ENCODE measurements at places on chromosomes 12 and 14. TPM values are rescaled to one million over a fixed set of nuclear protein-coding genes. Genes with fewer than 3 reads are reported as not detected.

DNA sequence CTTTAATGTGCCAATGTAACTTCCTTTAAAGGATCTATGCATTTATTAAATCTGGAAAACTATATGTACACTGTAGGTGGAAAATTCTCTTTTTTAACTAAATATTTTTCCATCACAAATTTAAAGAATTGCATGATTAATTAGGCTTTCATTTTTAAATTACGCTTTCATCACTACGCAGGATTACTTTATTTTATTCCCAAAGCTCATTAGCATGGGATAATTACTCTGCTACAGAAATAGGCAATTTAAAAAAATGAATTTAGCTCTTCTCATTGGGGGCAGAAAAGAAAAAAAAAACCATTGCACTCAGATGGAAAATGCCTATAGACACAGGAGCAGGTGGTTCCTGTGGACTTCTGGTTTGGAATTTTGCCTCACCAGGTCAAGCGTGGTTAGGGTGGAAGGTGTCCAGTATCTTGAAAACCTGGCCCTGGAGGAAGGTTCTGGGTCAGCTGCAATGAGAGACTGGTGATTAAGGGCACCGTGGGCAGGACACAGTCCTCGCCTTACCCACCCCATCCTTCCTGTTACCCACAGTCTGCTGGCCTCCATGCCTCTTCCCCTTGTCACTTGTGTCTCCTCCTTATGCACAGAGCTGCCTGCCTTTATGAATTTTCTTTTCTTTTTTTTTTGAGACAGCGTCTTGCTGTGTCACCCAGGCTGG lies 17.3 kb upstream of the RIN3 start:
- peaks cover 10% of the 10 kb centered on the region for H3K27me3 ChIP-seq
- H3K36me3 ChIP-seq = no peaks in the 10 kb centered on the region
- H3K4me1 ChIP-seq = no peaks in the 10 kb centered on the region
- H3K4me3 ChIP-seq = no peak overlapping the region
- H3K27ac ChIP-seq = no peak overlapping the region
- no peak for DNase-seq

DNA sequence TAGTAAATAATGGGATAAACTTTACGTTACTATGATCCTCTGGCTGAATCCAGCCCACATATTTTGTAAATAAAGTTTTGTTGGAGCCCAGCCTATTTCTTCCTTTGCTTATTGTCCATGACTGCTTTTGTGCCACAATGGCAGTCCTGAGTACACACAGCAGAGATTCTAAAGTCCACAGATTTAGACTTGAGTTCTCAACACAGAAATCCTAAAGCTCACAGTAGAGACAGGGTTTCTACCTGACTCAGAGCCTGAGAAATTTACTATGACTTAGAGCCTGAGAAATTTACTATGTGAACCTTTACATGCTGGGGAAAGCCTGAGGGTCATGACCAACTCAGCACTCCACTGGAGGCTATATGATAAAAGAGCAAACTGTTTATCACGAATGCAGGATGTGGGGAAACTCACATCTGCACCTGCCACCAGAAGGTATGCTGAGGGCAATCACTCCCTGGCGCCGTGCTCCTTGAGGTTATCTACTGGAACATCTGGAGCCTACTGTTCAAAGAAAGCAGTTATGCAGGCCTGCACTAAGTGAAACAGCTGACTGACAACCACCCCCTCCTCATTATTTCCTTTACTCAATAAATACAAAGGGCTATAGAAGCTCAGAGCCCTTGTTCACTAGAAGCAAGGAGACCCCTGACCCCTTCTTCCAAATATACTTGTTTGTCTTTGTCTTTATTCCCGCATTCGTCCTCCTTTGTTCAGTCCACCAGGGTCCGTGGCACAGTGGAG lies 52.6 kb upstream of the BICD1 start:
- H3K36me3 ChIP-seq = no peaks in the 10 kb centered on the region
- no peak overlapping the region for H3K27ac ChIP-seq
- H3K4me3 ChIP-seq = no peak overlapping the region

- H3K27ac ChIP-seq = no peak overlapping the region
- no peak overlapping the region for H3K4me3 ChIP-seq
- H3K4me1 ChIP-seq = no peaks in the 10 kb centered on the region
- DNase-seq = no peak
- no peaks in the 10 kb centered on the region for H3K36me3 ChIP-seq
Measured at GRCh38 chr14:90428676-90429075, 31.8 kb downstream of the CALM1 start.

GALNT8 gene
- 0.41 TPM for total RNA-seq

NRIP2 gene
- not detected for total RNA-seq

FLRT2 gene
- total RNA-seq = not detected

GRCh38 chr14:59190372-59190771 lies 1.9 kb downstream of the DAAM1 start:
- H3K4me3 ChIP-seq = peak overlapping the region; percentile 91
- H3K36me3 ChIP-seq = no peaks in the 10 kb centered on the region
- H3K27ac ChIP-seq = no peak overlapping the region
- H3K27me3 ChIP-seq = no peaks in the 10 kb centered on the region
- DNase-seq = no peak
- peaks cover 22% of the 10 kb centered on the region for H3K4me1 ChIP-seq

BIN2 gene
- total RNA-seq = 199 TPM

All from T-cell (primary cell).